ENCODE measurements at places on chromosomes 12 and 14.
A peak's percentile ranks its signal among the peaks of the same experiment; 100 is the strongest.

GRCh38 chr14:72008666-72009065, 76.4 kb downstream of the RGS6 start:
- no peak for DNase-seq

- no peak for DNase-seq
Measured at GRCh38 chr12:40137252-40137651, 31.4 kb upstream of the SLC2A13 start.

- DNase-seq: no peak
Measured at GRCh38 chr12:58720421-58720820, 199.9 kb downstream of the LRIG3 start.

DNA sequence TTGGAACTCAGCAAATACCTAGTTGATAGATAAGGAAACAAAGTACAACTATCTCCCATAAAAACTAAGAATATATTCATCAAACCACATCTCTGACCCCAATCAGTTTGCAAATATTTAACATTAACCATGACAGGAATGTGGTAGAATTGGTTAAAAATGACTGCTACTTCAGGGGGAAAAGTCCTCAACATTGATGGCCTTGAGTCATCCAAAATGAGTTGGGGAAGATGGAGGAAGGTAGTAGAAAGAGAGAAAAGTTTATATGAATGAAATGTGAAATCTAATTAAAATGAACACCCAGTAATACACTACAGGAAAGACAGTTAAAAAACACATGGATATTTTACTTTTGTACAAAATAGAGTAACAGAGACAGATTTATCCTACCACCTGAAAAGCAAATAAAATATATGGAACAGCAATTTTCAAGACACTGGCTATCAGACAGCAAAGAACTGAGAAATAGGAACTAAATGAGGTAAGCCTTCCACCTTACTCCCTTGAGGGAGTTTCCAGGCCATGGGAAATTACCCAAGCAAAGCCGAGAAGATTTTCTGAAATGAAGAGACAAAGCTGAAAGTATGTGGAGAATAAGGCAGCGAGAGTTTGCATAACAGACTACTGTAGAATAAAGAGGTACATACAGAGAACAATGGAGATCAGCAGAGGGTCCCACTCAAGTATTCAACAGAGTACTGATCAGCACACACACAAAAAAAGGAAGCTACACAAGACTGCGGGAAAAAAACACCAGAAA, 49.6 kb downstream of the TC2N start:
- DNase-seq: no peak

DNA sequence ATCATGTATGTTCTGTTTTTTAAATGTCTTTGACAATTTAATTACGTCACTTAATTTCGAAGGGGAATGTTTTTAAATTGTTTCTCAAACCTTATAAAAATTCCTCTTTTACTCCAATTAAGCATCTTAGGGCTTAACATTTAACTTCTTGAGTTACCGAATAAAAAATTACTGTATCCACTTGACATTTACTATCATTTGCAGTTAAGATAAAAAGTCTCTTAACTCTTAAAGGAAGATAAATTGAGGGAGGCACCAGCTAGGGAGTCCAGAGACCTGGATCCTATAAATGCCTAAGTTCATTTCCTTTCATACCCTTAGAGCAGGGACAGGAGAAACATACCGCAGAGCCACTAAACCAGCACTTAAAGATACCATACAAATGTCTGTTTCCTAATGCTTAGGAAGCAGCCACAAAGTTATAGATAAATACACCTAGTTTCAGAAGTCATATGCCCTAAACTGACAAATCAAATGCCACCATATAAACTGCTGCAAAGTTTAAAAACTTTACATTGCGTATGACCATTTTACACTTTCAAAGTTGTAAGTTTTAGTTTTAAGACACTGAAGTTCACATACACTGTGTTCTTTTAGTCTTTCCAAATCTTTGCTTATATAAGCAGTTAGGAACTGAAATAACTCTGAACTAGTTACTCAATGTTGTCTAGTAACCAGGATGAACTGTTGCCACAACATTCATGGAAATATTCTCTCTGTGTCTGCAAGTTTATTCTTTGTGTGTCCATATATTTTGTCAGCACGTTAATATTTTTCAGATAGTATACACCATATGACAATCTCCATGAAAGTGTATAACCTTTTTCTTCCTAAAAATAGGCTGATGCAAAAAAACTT, 71.2 kb downstream of the GALNT4 start:
- DNase-seq: peak; percentile 13

- DNase-seq: no peak
Measured at GRCh38 chr14:99323603-99324185, 51.7 kb upstream of the BCL11B start.

Data from hepatocyte (in vitro differentiated cells).